ENCODE measurements at places on chromosomes 7 and 10.

GRCh38 chr10:90587081-90587491, 270.8 kb downstream of the HTR7 start:
- DNase-seq = no peak

GRCh38 chr10:35769795-35770194, 127.7 kb upstream of the FZD8 start:
- DNase-seq = no peak

DNA sequence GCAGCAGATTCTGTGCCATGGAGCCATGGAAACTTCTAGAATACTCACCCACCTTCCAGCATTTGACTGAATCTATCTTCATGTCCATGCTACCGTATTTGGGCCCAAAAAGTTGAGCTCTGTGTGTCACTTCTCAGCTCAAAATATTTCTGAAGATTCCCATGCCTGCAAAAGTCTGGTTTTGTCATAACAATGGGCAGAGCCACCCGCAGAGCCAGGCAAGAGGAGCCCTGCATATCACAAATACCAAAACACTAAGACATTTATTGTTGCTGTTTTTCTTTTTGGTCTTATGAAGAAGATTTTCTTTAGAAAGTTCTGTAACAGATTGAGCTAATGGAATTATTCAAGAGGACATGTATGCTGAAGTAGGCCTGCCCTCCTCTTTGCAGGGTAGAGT, 68.1 kb downstream of the PRTFDC1 start:
- DNase-seq = no peak

DNA sequence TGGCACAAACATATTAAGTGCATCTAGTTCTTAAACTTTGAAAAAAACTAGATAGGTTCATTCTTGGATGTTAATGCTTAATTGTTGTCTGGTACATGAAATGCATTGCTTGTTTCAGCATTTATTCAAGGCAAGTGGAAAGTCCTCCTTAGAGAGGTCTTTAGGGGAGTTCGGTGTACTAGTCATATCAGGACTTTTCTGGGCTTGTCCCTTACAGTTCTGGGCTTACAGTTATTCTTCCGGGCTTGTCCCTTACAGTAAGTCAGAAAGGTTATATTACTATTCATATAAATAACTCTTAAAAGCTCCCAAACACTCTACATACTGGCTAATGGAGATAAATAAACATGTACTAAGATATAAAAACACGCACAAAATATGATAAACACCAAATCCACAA, 61.6 kb upstream of the MRLN start:
- DNase-seq = no peak

GRCh38 chr7:151251328-151251688, 2.8 kb upstream of the SMARCD3 start:
- no peak for DNase-seq

GRCh38 chr7:36781011-36781738, 56.9 kb upstream of the AOAH start:
- no peak for DNase-seq

DNA sequence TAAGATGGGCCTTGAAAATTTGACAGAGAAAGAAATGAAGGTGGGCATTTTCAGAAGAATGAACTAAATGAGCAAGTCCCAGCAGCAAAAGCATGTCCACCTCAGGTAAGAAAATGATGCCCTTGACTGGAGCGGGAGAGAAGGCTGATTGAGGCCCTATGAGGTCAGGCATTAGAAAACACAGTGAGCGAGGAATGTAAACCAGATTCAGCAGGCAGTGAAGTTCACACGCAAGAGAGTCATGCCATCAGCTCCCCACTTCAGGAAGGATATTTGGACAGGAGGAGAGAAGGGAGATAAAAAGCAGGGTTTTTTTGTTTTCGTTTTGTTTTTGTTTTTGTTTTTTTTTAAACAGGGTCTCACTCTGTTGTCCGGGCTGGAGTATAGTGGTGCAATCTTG, 166.4 kb downstream of the PPP1R17 start:
- no peak for DNase-seq

DNA sequence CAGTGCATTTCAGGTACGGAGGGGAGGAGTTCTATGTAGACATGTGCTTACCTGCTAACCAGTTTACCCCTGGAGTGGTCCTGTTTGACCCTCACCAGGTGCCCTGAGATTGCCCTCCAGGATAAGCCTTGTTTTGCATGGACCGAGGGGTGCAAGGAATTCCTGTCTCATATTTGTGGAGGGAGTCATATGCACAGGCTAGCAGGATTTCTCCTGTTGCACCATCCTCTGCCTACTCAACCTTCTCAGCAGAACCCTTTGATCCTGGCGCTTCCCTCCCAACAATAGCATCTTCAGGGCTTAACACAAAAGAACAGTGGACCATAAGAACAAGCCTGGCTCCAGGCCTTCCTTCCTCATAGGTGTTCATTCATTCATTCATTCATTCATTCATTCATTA, 7.2 kb downstream of the TRPV6 start:
- DNase-seq = no peak

DNA sequence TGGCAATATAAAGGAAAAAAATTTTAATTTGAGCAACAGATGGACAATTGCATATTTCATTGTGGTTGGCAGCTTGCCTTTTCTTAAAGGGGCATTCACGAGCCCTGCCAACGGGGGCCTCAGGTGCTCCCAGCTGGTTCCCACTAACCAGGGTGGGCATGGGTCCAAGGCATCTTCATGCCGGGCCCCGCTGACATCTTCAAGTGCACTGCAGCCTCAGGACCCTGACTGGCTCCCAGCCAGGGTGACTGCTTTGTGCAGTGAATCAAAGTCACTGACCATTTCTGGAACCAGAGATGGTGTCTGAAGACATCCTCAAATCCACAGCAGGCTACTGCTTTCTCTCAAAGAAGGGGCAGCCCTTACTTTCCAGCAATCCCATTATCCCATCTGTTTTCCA, 275.2 kb upstream of the MGMT start:
- no peak for DNase-seq

DNA sequence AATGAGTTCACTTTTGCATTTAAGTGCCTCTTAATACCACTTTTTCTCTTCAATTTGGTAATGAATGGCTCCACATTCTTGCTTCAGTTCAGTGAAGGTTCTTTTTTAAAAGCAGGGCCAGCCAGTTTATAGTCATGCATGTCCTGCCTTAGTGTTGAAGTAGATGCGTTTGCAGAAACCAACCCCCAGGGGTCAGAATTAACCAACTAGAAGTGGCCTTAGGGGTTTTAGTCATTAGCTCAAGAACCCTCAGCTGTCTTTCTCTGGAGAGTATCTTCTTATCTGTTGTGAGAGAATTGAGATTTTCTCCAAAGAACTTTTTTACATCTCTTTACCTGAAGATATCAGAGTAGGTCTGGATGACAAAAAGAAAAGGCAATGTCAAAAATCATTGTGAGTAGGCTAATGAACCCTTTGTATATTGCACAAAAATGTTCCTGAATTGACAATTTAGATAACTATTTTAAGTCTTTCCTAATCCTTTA, 82.2 kb downstream of the PIK3CG start:
- peak; percentile 39 for DNase-seq

DNA sequence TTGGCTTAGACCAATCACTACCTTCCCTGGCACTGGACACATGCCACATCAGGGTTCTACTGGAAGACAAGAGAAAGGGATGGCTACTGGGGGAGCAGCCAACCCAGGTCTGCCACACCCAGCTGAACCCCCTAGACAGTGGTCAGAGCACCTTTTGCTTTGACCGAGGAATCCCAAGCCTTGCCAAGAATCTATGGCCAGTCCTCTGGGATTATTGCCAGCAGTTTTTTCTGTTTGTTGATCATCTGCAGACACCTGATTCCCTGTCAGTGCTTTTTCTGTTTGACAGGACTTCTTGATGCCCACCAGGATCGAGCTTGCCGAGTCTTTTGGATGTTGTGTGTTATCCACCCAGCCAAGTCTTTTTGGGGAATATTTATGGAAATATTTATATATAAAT, 476.2 kb upstream of the GALNT17 start:
- no peak for DNase-seq

DNA sequence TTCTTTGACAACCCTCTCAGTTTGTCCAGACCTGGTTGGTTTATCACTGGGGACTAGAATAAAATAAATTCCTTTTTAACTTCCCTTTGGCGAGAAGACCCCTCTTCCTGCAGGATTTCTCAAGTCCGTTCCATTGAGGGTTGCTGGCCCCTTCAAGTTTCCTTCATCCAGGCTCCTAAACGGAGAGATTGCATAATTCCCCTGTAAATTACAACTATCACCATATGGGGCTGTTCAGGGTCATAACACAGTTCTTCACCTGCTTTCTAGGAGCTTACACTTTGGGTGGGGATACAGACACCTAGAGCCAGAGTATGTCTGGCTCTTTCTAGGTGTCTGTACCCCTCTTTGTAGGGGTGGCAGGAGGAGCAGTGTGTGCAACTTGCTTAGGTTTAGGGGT, 3.3 kb upstream of the COPS6 start:
- no peak for DNase-seq

DNA sequence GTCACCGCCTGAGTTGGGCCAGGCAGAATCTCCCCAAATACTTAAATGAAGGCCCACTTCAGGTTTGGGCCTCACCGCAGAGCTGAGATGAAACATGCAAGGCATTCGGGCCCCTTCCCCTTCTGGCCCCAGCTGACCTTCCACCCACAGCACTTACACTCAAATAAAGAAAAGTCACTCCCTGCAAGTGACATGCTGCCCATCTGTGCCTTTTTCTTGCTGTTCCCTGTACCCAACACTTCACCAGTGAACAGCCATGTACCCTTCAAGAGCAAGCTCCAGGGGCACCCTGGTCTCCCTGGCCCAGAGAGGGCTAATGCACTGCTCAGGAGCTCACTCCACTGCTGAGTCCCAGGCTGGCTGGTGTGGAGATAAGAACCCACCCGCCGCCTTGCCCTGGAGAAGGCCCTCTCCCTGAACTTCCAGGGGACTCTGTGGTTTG, 40.7 kb downstream of the ZCCHC24 start:
- DNase-seq = peak; percentile 28

DNA sequence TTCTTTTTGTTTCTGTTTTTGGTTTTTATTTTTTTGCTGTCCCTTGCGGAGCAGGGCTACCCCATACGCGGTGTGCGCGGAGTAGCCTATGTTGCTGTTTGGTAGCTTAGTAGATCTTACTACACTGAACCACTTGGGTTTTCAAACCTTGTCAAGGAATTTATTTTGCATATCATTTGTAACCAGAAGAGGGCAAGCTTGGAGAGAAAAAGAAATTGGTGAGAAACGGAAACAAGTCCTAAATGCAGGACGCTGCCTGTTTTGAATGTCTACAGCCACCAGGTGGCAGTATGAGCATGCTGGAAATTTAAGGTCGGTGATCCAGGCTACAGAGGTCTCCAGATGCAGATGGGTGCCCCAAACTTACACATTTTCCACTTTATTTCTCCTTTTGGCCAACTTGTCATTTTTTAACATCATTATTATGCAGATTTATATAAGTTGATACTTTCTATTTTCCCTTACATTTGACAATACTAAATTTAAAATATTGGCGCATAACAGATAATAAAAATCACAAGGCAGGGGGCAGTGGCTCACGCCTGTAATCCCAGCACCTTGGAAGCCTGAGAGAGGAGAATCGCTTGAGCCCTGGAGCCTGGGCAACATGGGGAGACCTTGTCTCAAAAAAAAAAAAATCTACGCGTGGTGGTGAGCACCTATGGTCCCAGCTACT, 15.3 kb upstream of the TRA2A start:
- peak; percentile 87 for DNase-seq

GRCh38 chr10:7385114-7385513, 25.7 kb downstream of the SFMBT2 start:
- no peak for DNase-seq

DNA sequence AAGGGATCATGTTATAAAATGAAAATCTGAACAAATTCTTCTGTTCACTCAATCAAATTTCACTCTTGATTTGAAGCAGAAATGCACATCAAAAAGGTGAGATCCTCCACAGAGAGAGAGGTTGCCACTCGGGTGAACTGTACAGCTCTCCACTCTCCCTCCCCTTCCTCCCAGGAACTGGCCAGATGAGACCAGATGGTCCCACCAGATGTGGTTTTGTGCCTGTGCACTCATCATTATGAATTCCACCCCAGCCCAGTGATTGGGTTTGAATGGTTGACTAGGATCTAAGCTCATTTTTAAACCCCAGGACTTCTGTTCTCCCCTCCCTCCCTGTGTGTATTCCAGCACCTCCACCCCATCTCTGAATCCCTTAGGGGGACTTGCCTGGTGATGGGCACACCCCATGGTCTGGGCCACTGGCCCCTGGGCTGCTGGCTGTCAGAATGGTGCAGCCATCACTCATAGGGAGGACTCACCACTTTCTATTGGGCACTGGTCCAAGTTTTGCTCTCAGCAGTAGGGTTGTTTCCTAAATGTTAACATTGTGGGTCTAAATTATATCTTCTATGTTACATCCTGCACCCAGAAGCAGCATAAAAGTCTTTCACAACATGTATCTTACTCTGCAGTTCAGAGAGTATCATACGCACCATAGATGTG, 393.1 kb downstream of the TNS3 start:
- peak; percentile 32 for DNase-seq

GRCh38 chr10:72375585-72375984, 20.9 kb upstream of the DNAJB12 start:
- DNase-seq = no peak

- DNase-seq = no peak
Observed at GRCh38 chr7:113628948-113629847, 289.6 kb downstream of the PPP1R3A start.

GRCh38 chr7:66297579-66297978, 92.4 kb downstream of the TPST1 start:
- no peak for DNase-seq

GRCh38 chr10:104327745-104328645, 10.3 kb downstream of the ITPRIP start:
- DNase-seq = peak; percentile 92

GRCh38 chr7:63093481-63093880, 905.2 kb upstream of the ZNF722 start:
- DNase-seq = no peak

DNA sequence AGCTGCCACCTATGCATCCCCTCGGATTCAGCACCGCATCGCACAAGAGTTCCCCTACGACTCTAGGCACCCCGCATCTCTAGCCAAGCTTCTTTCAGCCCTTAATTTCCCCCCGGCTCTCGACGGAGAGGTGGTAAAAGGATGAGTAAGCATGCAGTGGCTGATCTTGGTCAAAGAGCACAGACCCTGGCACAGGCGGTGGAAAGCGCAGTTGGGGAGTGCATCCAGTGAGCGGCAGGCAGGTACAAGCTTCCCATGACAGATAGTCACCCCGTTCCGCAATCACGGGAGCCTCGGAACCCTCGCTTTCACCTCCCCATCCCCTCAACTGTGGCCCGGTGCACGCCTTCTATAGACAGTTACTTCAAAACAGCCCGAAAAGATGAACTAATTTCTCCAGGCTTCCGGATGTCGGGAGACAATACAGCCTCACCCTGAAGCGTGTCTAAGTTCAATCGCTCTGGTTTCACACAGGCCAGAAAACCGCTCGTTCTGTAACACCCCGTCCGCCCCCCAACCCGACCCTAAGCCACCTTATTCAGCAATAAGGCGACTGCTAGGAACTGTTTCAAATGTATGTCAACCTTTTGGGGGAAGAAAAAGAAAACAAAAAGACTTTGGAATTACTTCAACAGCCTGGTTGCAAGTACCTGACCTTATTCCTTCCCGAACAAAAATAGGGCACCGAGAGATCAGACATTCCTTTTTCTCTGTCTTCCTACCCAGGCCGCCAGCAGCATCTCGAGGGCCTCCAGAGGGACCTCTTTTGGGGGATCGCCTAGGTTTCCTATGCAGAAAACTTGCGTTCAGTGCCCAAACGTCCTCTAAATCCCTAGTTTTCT, 1.4 kb downstream of the RHEB start:
- DNase-seq = peak; percentile 67
